ENCODE measurements at places on chromosomes 2 and 18.

DNA sequence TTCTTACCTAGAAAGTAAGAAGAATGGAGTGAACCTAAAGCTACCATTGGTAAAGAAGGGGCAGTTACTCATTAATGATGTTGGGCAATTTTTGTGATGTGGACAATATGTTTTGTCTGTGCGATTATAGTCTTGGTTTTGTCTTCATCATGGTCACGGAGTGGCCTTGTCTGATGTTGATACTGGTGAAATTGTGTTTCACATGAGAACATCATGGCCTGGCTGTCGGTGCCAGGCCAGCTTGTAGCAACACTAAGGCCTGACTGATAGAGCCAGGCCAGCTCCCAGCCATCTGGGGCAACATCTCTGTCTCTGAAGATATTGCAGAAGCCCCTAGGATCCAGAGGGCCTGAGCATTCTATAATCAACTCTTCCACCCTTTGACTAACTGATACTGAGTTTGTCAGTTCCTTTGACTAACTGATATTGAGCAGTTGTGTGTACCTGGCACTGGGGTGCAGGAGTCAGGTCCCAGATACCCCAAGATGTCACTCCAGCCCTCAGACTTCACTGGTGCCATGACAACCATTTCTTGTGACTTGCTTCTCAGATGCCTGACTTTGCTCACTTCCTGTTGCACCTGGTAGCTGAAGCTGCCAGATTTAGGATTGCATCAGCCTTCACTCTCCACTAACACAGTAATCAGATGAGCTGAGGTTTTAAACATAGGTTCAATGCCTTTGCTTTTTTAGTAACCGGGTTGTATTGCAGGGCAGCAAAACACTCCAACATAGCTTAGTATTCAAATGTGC, 62.5 kb downstream of the RPIA start:
- DNase-seq: no peak

- no peak for DNase-seq
Measured at GRCh38 chr2:150598383-150598782, 110.9 kb upstream of the RND3 start.

GRCh38 chr2:233165543-233165894, 86.0 kb upstream of the ATG16L1 start:
- no peak for DNase-seq

- no peak for DNase-seq
Measured at GRCh38 chr2:96103761-96104486, 12.4 kb downstream of the ADRA2B start.

GRCh38 chr2:179817181-179817841, 44.1 kb downstream of the ZNF385B start:
- DNase-seq: no peak

GRCh38 chr2:48034295-48034694, 128.0 kb upstream of the FBXO11 start:
- no peak for DNase-seq

DNA sequence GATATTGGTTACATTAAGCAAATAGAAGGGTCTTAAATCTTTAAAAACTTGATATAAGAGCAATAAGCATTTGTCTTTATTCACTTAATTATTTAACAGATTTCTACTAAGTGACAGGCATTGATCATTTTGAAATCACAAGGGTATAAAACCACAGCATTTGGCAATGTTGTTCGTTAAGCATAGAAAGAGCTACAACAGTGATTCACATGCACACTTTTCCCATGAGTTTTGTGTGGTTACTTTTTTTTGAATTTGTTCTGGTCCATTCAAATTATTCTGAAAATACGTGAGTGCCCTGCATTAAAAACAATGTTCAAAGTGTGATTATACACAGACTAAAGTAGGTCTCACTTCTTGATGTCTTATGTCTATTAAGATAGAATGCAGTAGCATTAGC, 52.2 kb downstream of the LYPD6B start:
- no peak for DNase-seq

DNA sequence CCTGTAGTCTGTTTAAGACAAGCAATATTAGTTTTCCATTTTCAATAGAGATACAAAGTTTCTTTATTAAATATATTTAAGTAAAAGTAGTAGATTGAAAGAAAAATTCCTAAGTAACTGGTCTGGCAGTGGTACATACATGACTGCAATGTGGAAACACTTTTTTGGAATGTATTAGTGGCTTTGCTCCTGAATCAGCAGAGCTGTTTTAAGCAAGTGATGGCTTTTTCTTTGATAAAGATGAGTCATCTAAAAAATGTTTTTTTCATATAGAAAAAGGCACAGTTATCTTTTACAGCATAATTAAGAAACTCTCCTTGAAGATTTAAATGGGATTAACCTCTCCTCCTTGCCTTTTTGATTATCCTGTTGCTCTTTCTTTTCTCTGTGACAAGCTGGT, 34.9 kb downstream of the KDM3A start:
- DNase-seq: no peak

DNA sequence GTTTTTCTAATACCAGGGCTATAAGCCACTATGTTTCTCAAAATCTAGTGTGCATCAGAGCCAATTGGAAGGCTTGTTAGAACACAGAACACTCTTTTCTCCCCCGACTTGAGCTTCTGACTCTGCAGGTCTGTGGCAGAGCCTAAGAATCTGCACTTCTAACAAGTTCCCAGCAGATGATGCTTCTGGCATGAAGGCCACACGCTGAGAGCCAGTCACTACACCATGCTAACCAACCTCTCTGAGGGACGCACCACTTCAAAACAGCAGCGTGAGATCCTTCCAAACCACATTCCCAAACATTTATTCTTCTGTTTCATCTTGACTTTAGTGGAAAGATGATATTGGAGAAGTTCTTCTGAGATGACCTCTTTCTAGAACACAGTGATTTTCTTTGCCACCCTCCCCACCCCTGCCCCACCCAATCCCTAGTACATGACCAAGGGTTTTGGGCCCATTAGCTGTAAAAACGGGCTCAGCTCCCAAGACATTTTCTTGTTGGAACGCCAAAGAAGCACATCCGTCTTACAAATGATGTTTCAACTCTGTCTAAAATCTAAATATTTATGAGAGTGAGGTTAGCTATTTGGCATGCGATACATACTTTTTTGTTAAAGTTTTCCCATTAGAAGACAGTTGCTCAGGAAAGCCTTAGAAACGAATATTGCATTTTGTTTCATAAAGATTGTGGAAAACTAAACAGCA, 391.9 kb downstream of the TMEM182 start:
- DNase-seq: no peak

DNA sequence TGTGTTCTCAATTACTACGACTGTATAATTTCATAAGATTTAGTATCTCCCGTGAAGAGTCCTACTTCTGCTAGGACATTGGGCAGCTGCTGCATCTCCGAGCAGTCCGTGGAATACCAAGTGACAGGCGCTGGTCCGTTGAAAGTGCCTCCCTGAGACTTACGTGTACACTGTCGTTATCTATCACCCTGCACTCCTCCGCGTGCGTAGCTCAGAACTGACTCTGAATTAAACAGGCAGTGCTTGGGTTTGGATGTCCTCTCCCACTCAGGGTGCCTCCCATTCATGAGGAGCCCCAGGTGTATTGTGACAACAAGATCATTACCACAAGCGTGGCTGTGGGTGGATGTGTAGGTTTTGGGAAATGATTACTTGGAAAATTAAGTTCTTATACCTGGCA, 148.4 kb downstream of the SH3RF3 start:
- peak; percentile 5 for DNase-seq

DNA sequence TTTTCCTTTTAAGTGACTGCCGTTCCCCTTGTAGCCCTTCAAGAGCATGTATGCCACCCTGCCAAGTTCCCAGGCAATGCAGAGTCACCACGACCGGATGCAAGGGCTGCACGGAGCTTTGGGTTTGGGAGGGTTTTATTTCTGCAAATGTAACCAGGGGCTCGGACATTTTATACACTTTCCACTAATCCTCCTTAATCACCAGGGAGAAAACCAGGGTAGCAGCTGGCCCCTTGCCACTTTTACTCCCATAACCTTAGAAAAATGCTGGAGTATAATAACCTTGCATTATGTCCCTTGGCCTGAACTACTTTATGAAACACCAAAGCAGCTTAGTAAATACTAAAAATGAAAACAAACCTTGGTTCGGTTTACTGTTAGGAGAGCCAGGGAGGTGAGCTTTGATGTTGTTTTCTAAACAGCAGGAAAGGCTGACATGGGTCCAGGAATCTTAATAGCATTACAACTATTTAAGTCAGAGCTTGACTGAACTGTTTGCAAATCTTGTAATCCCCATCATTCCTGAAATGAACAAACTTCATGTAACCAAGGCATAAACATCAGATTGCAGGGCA, 152.8 kb upstream of the RIOK3 start:
- peak; percentile 16 for DNase-seq

DNA sequence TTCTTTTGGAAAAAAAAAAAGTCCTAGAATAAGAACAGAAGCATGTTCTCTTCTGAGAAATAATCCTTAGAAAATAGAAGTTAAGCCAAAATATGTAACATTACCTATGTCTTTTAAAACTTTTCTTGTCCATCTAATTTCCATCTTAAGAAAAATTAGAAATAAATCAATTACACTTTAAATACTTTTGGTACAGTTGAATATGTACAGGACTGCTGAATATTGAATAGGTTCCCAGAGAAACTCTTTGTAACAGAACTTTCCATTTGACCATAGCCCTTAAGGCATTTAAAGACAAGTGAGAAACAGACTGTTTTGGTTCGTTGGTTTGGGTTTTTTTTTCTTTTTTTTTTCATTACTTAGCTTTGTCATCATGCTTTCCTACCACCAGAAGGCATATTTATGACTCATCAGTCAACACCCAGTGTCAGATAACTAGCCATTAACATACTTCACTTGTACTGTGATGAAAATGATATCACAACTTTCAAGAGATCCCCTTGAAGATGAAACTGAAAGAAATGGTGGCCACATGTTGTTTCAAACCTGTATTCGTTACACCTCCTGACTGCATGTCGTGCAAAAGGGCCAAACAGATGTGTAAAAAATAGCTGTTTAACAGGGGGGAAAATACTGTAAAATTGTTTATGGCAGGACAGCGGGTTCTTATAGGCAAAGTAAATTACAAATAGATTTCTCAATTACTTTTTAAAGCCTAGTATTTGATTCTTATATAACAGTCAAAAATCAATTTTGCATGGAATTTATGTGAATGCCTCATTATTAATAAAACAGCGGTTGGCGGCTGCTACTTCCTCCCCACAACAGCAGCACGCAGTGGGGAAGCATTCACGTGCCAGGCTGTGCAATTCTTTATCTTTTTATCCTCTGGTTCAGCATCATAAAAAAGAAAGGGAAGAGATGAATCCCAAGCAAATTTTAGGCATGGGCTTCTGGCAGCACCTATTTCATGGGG, 280.7 kb upstream of the HNRNPA3 start:
- peak; percentile 54 for DNase-seq

DNA sequence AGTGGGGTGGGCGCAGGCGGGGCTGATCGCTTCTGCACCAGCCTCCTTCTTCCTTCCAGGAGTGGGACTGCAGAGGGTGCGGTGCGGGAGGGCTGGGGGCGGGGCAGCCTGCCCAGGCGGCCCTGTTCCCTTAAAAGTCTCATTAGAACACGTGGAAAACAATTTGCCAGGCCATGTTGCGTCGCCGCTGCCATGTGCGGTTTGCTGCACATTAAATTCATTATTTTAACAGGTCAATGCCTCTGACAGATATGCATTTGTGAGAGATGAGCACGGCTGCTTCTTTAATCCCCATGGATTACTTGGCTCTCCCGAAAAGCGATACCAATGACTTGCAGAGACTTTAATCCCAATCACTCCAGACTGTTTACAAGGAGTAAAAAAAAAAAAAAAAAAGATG, 139.0 kb downstream of the CELF4 start:
- no peak for DNase-seq

DNA sequence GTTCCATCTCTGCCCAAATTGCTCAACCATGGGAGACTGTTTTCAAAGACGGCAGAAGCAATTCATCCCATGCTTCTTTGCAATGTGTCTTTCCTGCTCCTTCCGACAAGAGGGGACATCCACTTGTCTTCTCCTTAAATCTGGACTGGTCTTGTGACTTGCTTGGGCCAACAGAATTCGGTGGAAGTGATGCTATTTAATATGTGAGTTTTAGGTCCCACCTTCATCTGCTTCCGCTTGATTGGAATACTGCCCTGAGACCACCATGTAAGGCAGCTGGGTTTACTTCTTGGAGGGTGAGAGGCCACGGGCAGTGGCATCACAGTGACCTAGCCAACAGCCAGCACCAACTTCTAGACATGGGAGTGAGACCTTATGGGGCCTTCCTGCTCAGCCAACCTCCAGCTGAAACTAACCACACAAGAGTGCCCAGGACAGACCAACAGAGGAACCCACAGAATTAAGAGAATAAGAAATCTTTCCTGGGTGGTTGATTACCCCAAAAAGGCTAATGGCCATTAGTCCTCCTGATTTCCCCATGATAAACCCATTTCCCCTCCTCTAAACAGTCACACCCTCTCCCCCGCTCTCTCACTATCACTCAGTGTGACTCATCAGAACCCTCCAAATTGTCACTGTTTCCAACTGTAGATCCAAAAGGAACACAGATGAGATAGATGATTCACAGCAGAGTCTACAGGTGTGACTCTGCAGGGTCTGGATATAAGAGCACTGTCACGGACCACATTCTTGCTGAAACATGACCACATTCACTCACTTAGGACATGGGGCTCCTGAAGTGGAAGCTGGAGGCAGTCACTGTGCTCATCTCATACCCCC, 16.2 kb upstream of the RHOB start:
- DNase-seq: no peak

- DNase-seq: no peak
Measured at GRCh38 chr2:23695890-23696751, 230.8 kb downstream of the ATAD2B start.

- DNase-seq: no peak
Measured at GRCh38 chr2:47907039-47907781, 912 bp upstream of the FBXO11 start.

DNA sequence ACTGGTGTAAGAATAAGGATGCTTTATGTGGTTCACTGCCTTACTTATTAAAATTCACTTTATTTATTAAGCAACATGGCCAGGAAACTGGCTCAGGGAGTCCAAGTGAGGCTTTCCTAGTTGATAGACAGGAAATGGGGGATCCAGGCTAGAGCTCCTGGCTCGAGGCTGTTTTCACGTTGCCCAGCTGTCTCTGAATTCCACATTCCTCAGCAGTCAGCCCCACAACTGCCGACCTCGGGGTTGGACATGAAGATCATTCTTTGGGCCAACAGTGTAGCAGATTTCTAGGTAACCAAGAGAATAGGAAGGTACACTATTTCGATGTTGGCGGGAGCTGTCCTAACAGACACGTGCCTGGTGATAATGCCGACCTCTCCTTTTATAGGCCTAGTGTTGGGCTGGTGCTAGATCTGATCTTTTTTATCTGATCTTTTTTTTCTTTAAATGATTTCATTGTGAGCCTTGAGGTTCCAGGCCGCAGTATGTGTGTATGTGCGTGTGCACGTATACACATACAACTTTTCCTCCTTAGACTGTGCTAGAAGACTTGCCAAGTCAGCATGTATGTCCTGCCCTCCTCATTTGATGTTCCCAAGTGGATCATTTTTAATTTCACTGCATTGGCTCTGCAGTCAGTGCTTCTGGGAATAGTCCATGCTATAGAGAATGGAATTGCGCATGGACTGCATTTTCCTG, 103.5 kb downstream of the CABLES1 start:
- DNase-seq: no peak

GRCh38 chr2:115199966-115200365, 757.5 kb downstream of the DPP10 start:
- DNase-seq: no peak

All from NCI-H2227 treated with DMSO at 0.1 percent for 48 hours (cell line).